HS-5 (cell line): ENCODE measurements at places on chromosomes 7 and 10.

DNA sequence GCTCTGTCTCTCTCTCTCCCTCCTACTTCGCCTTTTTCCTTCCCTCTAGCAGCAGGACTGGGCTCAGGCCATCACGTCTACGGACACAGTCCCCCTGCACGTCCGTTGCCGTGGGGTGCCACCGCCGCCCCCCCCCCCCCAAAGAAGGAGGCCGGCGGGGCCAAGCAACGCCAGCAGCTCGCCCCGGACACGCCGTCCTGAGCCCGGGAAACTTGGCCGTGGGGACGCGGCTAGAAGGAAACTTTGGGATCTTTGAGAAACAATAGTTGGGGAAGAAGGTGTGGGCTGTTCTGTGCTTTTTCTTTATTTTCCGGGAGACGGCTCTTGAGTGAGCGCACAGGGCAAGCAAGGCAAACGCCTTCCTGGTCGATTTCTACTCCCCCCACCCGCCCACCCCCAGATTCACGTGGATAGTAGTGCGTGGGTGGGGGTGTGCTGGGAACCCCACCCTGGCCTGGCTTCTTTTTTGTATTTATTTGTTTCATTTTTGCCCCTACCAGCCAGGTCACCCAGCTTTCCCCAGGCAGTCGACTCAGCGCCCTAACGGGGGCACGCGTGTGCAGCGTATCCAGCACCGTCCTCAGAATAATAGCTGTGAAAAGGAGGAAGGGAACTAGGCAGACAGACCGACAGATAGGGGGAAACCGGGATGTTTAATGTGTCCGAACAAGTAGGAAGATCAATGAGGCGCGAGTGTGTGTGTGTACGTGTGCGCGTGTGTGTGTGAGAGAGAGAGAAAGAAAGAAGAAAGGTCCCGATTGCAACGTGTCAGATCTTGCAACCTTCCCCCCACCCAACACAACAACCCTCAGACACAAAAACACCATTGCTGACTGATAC lies 1.4 kb downstream of the MXI1 start:
- no peak for DNase-seq

- DNase-seq: no peak
Observed at GRCh38 chr7:1727812-1728570, 57.9 kb downstream of the ELFN1 start.

DNA sequence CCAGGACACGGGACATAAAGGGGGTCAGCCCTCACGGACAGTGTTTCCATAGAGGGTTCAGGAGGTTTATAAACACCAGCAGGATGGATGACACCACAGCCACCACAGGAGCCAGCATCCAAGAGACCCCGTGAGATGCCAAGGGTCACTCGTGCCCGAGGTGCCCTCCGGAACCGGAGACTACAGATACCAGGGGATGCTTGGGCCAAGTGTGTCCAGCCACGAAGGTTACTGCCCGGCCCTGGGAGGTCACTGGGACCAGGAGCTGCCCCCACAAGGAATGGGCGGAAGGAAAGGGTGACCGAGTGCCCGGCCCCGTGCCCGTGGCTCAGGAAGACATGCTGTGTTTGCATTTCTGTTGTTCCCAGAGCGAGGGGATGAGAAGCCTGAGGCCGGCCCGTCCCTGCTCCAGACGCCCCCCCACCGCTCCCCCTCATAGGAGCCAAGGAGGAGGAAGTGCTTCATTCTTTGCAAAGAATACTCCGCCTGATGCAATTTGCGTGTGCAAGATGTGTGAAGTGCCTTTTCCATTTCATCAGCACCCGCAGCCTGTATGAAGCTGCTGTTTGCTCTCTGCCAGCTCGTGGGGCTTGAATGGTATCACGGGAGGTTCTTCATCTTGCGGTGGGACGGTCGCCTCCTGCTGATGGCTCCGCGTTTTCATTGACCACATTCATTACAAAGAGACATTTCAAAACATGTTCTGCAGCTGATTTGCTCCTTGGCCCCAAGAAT lies 176.4 kb downstream of the ELFN1 start:
- DNase-seq: no peak

- no peak for DNase-seq
Observed at GRCh38 chr10:89702121-89702480, 711 bp downstream of the KIF20B start.

DNA sequence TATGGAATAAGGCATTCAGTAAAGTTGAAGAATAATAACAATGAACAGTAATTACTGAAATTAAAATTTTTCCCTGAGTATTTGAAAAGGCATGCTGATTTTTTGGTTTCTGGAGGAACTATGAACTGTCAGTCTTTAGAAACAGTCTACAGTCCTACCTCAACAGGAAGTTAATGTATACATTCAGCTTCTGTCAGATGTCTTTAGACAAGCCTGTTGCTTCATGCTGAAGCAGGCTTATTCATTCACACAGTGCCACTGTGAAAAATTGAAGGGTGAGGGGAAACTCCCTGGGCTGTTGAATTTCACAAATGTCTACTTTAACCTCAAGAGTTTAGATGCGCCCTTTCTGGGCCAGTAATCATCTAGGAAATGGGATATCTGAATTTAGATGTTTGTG lies 3.5 kb downstream of the NRF1 start:
- DNase-seq: no peak

- DNase-seq: no peak
Observed at GRCh38 chr7:7694542-7694941, 23.9 kb downstream of the RPA3 start.

DNA sequence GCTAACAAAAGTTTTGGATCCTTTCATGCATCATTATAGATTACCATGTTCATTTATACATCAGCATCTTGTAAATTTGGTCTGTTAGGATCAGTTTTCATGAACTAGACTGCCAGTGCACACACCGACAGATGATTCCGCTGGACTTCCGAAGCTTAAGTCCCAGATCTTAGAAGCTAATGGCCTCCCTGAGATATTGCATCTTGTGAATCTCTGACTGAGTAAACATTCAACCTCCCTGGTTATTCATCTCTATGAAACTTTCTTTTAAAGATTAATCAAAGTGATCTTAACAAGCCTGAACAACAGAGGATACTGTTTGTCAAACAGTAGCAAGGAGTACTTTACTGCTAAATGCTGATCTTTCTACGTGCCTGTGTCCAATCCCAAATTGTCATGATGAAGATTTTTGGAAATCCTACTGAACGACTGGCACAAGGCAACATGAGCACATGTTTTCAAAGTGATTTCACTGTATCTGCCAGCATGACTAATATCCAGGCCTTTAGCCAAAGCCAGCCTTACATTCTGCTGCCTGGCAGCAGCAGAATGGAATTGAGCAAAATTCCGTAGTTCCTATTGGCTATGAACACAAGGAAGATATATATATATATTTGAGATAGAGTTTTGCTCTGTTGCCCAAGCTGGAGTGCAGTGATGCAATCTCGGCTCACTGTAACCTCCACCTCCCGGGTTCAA lies 91.3 kb upstream of the ANK3 start:
- peak; percentile 87 for DNase-seq

DNA sequence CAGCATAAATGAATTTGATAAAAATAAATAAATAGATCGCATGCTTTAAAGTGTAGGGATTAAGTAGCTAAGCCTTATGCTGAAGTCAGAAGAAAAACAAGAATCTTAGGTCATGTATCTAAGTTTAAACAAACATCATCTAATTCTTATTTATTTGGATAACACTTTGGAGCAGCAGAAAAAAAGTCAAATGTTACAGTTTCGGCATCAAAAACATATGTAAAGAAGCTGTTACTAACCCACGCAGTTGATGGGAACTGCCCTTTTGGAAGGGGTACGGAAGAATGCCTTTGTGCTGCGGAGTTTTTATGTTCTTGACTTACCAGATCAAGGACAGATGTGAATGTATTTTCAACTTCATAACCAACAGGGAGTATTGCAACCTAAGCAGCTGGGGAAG lies 37.3 kb upstream of the HABP2 start:
- DNase-seq: no peak

DNA sequence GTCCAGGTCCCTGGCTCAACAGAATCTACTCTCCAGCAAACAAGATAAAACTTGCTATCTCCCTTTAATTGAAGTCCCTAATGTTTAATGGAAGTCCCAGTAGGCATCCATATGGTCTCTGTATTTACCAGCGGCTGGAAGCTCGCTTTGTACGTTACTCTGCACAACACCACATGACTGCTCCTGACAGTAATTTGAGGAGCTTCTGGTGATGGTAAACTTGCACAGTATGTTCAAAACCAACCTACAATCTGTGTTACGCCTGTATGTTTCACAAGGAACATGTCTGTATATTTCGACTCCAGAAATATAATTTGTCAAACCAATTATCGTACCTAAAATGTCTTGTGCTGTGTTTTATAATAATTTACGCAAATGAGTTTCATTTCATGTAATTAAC lies 4.4 kb upstream of the TECPR1 start:
- DNase-seq: no peak

DNA sequence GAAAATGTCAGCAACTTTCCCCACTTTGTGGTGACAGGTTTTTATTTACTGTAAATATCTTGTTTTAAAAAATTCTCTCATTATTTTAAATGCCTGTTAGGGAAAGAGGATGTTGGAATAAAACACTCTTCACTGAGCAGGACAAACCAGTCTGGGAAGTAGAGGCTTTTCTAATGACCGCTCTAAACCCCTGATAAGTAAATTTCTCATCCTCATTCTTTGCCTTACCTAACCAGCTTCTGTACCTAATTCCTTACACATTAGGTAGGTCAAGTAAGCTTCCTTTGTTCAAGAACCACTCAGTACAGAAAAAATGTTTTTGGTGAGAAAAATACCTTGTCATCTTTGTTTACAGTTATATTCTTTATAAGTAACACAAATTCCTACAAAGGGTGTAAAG lies 143.6 kb downstream of the GPR85 start:
- no peak for DNase-seq

DNA sequence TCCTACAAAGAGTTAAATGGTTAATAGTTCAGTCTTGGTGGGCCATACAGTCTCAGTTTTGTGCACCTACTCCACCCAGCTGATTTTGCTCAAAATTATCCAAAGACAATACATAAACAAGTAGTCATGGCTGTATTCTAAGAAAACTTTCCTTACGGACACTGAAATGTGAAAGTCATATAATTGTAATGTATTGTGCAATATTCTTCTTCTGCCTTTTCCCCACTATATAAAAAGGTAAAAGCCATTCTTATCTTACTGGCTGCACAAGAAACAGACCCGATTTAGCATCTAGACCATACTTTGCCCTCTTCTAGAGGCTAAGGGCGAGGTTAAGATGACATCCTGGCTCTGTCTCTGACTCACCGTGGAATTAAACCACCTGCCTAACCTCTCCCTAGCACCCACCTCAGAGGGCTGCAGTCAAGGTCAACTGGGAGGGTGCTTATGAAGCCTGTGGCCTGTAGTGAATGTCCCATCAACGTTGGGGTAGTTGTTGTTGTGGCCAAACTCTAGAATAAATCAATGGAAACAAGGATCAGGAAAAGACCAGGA lies 63.8 kb upstream of the DOCK1 start:
- DNase-seq: no peak

DNA sequence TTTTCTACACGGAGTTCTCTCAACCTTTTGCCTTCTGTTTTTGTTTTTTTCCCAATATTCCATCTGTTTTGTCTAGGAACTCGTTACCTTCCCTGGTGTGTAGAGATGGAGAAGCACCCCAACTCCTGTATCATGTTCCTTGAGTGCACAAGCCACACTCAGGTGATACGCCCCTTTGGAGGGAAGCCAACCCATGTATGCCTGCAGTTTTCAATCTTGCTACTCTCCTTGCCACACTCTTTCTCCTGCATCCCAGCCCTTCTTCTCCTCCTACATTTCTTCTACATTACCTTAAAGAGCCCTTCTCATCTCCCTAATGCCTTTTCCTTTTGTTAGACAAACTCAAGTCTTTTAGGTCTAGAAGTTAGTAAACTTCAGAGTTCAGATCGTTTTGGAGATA lies 10.2 kb upstream of the SP4 start:
- no peak for DNase-seq

- DNase-seq: no peak
Observed at GRCh38 chr10:122490786-122491680, 29.7 kb downstream of the HTRA1 start.

DNA sequence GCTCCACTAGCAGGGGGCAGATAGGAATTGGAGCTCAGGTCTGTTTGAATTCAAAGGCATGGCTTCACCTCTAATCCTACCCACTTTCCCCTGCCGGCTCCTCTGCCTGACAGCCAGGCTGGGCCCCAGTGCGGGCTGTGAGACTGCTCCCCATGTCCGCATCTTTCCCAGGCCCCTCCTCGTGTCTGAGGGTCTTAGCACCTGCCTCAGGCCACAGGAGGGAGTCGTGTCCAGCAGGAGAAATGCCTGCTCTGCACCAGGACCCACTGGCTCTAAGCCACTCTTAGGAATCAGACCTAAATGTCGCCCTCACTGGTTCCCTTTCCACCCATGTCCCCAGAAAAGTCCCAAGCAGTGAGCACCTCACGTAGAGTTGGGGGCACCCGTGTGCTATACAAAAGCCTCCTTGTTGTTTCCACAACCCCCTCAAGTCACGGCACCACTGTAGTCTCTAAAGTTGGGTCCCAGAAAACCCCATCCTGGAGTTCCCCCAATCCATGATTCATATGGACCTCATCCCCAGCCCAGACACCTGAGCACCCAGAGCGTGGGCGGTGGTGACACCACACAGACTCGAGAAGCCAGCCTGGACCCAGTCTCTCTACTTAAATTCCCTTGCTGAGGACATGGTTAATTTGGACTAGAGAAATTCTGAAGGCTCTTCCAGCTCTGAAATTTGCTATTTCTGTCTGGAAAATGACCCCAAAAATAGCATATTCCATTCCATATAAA lies 466.4 kb upstream of the ZMIZ1 start:
- DNase-seq: no peak

GRCh38 chr7:122766593-122766992 lies 63.9 kb upstream of the RNF148 start:
- no peak for DNase-seq

DNA sequence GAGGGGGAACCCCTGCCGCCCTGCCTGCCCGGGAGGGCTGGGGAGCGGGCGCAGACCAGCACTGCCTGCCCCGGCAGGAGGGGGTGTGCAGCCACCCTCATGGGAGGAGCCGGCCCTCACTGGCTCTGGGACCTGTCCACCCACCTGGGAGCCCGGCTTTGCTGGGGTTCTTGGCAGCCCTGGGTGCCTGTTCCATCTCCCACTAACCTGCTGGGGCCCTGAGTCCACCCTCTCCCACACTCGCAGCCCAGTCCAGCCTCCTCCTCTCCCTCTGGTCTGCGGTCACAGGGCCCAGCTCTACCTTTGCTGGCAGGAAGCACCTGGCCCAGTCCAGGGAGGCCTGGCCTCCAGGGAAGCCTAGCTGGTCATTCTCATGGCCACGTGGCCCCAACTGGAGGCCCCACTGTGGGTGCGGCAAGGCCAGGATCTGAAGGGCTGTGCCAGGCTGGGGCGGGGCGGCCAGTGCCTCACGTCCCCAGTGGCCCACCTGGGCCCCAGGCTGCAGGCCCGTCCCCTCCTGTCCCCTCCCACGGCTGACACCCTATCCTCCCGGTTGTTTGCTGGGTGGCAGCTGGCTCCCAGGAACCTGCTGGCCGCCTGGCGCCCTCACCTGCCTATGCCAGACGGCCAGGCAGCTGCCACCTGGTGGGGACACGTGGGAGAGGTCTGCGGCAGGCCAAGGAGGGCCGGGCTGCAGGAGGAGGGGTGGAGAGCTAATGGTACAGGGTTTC lies at the start of gene TMEM184A:
TSS of gene TMEM184A (minus strand) at position 393 of the 731 bp plus-strand sequence. CDS start 721 bp downstream, outside the sequence.
- no peak for DNase-seq

GRCh38 chr10:11049806-11050205 lies 32.1 kb downstream of the CELF2 start:
- DNase-seq: no peak
